ENCODE measurements at places on chromosomes 7 and 10.
A peak's percentile ranks its signal among the peaks of the same experiment; 100 is the strongest.

DNA sequence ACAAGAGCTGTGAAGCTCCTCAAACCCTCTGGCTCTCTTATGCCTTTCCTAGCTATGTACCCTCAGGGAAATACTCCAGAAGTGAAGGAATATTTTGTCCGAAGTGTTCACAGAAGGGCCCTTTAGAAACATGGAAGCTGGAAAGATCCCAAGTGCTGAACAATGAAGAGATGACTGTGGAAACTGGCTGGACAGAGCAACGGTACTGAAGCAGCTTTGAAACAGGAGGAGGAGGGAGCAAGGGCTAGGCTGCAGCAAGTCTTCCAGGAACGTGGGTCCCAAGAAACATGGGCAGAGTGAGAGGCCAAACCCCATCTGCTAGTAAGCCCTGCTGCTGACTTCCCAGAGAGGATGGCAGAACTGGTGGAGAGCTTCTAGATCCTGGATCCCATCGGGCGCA, 3.0 kb upstream of the PSAP start:
- H3K4me1 ChIP-seq = peaks cover 14% of the 10 kb centered on the region
- no peak for DNase-seq
- H3K27me3 ChIP-seq = no peaks in the 10 kb centered on the region
- no peaks in the 10 kb centered on the region for H3K36me3 ChIP-seq
- no peak overlapping the region for H3K27ac ChIP-seq

- H3K27me3 ChIP-seq = no peaks in the 10 kb centered on the region
- H3K27ac ChIP-seq = no peak overlapping the region
- no peaks in the 10 kb centered on the region for H3K4me1 ChIP-seq
- no peak overlapping the region for H3K4me3 ChIP-seq
- H3K36me3 ChIP-seq = no peaks in the 10 kb centered on the region
Measured at GRCh38 chr10:1613511-1613910, 123.8 kb downstream of the ADARB2 start.

GRCh38 chr7:117333168-117333567, 10.3 kb upstream of the WNT2 start:
- no peaks in the 10 kb centered on the region for H3K36me3 ChIP-seq
- no peak for DNase-seq
- H3K4me1 ChIP-seq = no peaks in the 10 kb centered on the region
- H3K27me3 ChIP-seq = no peaks in the 10 kb centered on the region

DNA sequence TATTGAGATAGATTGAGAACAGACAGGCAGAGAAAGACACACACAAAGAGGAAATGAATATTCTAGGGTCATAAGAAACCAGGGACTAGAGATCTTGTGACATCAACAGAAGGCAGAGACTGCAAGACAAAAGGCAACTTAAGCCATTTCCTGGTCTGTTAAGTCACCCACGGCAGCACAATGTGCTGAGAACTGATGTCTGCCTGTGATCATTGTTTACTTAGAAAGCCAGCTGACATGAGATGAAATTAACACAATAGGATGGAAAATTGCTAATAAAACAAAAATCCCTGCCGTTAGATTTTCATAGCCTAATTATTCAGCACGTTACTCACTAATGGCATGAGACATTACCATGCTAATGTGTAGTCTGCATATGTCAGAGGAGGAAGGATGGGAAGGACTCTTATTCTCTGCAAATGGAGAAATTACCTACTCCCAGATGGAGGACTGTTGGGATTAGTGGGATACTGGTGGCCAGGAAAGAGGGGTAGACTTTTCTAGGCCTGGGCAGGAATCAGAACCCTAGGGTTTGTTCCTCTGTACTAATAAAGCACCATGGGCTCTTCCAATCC, 191.3 kb upstream of the PODXL start:
- no peak overlapping the region for H3K27ac ChIP-seq
- no peaks in the 10 kb centered on the region for H3K27me3 ChIP-seq
- H3K4me1 ChIP-seq = no peaks in the 10 kb centered on the region
- H3K36me3 ChIP-seq = no peaks in the 10 kb centered on the region

DNA sequence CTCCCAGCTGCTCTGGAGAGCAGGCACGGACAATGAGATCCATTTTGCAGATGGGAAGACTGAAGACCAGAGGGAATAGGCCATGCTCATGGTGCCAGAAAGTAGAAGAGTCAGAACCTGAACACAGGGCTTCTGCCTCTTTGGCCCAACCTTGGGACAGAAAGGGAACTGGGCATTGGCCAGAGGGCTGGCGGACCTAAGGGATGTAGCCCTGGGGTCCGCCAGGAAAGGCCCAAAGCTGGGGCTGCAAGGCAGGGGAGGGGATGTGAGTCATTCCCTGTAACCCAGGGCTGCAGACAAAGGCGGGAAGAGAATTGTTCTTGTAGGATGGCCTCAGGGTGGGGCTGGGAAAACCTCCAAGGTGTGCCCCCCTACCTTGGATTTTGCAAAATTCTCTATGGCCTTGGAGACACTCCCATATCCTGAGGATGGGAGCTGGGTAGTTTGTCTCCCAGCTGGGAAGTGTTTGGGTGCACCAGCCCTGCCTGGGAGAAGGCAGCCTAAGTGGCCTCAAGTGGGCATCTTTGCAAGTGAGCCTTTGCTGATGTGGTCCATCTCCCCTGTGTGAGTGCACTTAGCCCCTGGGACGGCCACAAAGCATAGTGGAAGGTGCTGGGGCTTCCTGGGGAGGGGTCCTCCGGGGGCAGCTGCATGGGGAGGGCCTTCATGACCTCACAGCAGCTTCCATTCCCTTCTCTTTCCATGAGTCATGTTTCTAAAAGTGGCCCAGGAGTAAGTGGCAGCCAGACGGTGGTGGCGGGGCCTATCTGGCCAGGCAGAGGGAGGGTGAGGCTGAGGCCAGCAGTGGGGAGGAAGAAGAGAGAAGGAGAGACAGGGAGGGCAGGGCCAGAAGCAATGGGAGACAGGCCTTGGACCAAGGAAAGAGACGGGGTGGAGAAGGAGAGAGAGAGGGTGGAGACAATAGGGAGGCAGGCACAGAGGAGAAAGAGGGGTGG, 9.2 kb downstream of the AQP1 start:
- no peak for DNase-seq
- no peaks in the 10 kb centered on the region for H3K27me3 ChIP-seq
- H3K36me3 ChIP-seq = no peaks in the 10 kb centered on the region
- H3K4me1 ChIP-seq = no peaks in the 10 kb centered on the region

- peak overlapping the region; percentile 94 for H3K27ac ChIP-seq
- no peaks in the 10 kb centered on the region for H3K27me3 ChIP-seq
- no peaks in the 10 kb centered on the region for H3K4me1 ChIP-seq
- H3K36me3 ChIP-seq = peaks cover 16% of the 10 kb centered on the region
Measured at GRCh38 chr7:99559175-99559915, 903 bp downstream of the ZNF655 start.

GRCh38 chr10:96700374-96701099, 19.8 kb downstream of the PIK3AP1 start:
- peak overlapping the region; percentile 85 for H3K27ac ChIP-seq
- no peaks in the 10 kb centered on the region for H3K27me3 ChIP-seq
- peaks cover 45% of the 10 kb centered on the region for H3K4me1 ChIP-seq
- peak overlapping the region; percentile 82 for H3K4me3 ChIP-seq
- DNase-seq = no peak
- no peaks in the 10 kb centered on the region for H3K36me3 ChIP-seq

DNA sequence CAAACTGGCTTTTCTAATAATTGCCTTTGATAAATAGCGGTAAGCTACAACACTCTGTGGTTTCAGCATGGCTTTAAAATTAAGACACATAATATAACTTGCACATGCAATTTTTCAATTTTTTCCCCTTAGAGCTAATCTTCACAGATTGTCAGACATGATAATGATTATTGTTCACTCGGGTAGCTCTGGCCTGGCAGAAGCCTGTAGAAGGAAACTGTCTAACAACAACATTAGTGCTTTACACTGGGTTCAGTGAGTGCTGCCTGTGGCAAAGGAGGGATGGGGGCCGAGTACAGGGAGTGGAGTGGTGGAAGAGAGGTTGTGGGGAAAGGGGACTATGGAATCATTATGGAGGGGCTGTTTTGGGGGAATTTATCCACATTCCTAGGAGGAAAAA, 67.2 kb upstream of the AUTS2 start:
- H3K4me3 ChIP-seq = no peak overlapping the region
- H3K27me3 ChIP-seq = no peaks in the 10 kb centered on the region
- DNase-seq = no peak

Data from GM12878 (cell line).